ENCODE measurements at places on chromosomes 13 and 19.
A peak's percentile ranks its signal among the peaks of the same experiment; 100 is the strongest.

GRCh38 chr19:40378509-40378908 lies 11.5 kb downstream of the HIPK4 start:
- no peak for DNase-seq

DNA sequence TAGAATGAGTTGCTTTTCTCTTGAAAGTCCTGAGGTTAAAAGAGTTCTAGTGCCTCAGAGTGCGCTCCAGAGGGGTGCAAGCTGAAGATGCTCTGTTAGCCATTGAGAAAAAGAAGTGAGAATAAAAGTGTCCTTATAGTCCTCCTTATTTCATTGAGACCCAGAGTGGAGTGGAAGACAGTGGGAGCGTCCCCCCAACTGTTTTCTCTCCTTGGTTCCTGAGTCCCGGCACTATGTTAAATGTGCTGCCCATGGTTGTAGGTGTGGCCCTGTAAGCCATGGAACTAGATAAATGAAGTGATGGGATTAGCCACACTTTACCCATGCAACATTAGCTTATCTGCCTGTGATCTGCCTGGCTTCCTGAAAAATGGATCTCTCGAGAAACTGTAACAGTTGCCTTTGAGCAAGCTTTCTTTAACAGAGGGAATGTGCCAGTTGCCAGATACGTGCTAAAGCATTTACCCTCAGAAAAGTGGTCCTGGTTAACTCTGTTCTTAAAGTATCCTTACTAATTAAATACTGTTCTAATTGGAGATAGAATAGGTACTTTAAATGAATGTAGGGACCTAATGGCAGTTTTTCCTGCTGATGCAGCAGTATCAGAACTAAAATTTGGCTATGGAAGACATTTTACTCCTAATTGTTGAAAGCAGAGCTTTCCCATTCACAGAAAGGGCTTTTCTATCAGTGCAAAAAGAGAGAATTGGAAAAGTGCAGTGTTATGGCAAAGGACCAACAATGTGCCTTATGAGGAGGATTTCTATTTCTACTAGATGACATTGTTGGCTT lies 21.4 kb upstream of the PSG9 start:
- peak; percentile 10 for DNase-seq

DNA sequence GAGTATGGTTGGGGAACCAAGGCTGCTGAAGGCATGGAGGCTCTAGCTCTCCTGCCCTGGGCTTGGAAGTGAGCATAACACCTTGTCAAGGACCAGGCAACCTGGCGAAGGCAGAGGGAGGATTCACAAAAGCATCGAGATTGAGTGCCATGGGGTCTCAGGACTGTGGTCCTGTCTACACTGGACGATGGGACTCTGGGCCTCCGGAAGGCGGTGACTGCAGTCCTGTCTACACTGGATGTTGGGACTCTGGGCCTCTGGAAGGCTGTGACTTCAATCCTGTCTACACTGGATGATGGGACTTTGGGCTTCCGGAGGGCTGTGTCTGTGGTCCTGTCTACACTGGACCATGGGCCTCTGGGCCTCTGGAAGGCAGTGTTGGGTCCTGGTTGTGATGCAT lies 290.4 kb downstream of the TEX29 start:
- DNase-seq, result no peak

- no peak for DNase-seq
Observed at GRCh38 chr13:49354719-49355118, 89.1 kb downstream of the CAB39L start.

- no peak for DNase-seq
Observed at GRCh38 chr13:106570299-106570852, 2.4 kb upstream of the ARGLU1 start.
